Pericardium fibroblast (primary cell): ENCODE measurements at places on chromosomes 2 and 18. TPM values are rescaled to one million over a fixed set of nuclear protein-coding genes. Genes with fewer than 3 reads are reported as not detected.

Gene NGEF
- total RNA-seq: 1.3 TPM in 1 of 2 replicates, not detected in the other

Gene LAMA3
- total RNA-seq: 3.5 and 7.8 TPM in 2 replicates

Gene CREG2
- total RNA-seq: 3.3 TPM in 1 of 2 replicates, not detected in the other

Gene LYPD6
- total RNA-seq: 0.51 and 2.7 TPM in 2 replicates

Gene CSRNP3
- total RNA-seq: 1.2 and 2.7 TPM in 2 replicates

Gene SERPINB11
- total RNA-seq: not detected in 2 replicates

Gene POTEF
- total RNA-seq: not detected in 2 replicates

Gene NLRC4
- not detected in 2 replicates for total RNA-seq

Gene FBLN7
- total RNA-seq: 3.7 and 5.4 TPM in 2 replicates

Gene LINC00305
- total RNA-seq: not detected in 2 replicates

Gene NT5C1B
- not detected in 2 replicates for total RNA-seq

Gene CFAP53
- under 0.01 TPM in 1 of 2 replicates, not detected in the other for total RNA-seq

Gene CD8A
- total RNA-seq: not detected in 2 replicates

Gene GAL3ST2
- total RNA-seq: not detected in 2 replicates

Gene PLEKHH2
- 1.8 and 3.8 TPM in 2 replicates for total RNA-seq

Gene ZC3H15
- 27.1 and 48.3 TPM in 2 replicates for total RNA-seq

Gene GREB1
- 0.23 and 0.43 TPM in 2 replicates for total RNA-seq

Gene IL36G
- total RNA-seq: not detected in 2 replicates

Gene CKAP2L
- total RNA-seq: 0.23 and 0.77 TPM in 2 replicates

Gene CYP26B1
- 0.51 and 3.5 TPM in 2 replicates for total RNA-seq

Gene REEP1
- 0.12 and 2.0 TPM in 2 replicates for total RNA-seq

Gene SERPINB3
- total RNA-seq: not detected in 2 replicates

Gene RFTN2
- 9.8 and 23.0 TPM in 2 replicates for total RNA-seq

Gene PRADC1
- total RNA-seq: 11.2 and 68.3 TPM in 2 replicates

Gene UGT1A7
- not detected in 2 replicates for total RNA-seq

Gene CFC1
- total RNA-seq: not detected in 2 replicates

Gene HEATR5B
- total RNA-seq: 7.5 and 9.2 TPM in 2 replicates

Gene WNT10A
- not detected in 2 replicates for total RNA-seq

Gene GKN2
- not detected in 2 replicates for total RNA-seq

Gene IL1RL2
- total RNA-seq: 0.58 and 1.7 TPM in 2 replicates

Gene NDC80
- total RNA-seq: 0.85 and 1.4 TPM in 2 replicates

Gene ATP6V1B1
- total RNA-seq: 0.51 and 0.93 TPM in 2 replicates

Gene SLC39A10
- total RNA-seq: 14.8 and 21.6 TPM in 2 replicates

Gene SNED1
- total RNA-seq: 17.0 and 27.7 TPM in 2 replicates

Gene OSR1
- 121 and 179 TPM in 2 replicates for total RNA-seq

Gene B3GNT7
- total RNA-seq: 0.09 and 0.23 TPM in 2 replicates

Gene MFSD2B
- total RNA-seq: 0.60 TPM in 1 of 2 replicates, not detected in the other

Gene CDH20
- 0.43 and 2.9 TPM in 2 replicates for total RNA-seq

Gene SCG2
- 0.47 TPM in 1 of 2 replicates, not detected in the other for total RNA-seq
